ENCODE measurements at places on chromosomes 12 and 14.

DNA sequence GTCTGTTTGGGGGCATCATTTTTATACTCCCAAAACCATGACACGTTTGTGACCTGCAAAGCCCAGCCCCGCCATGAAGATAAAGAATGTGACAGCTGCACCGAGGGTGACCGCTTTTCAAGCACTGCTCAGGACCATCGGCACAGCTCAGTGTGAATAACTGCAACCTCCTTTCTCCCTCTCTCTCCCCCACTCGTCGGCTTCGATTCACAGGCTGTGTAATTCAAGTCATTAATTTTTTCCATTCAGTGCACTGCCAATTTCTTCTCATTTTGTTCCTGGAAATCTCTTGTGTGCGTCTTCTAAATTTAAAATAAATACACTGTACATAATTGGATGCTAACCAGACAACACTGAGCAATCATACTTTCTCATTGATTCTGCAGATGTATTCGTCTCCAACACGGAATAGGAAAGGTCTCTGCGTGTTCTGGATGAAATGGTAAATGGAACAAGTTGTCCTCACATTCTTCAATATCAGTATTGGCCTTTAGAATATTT is 260.8 kb downstream of the TTC8 start:
- no peak for DNase-seq

DNA sequence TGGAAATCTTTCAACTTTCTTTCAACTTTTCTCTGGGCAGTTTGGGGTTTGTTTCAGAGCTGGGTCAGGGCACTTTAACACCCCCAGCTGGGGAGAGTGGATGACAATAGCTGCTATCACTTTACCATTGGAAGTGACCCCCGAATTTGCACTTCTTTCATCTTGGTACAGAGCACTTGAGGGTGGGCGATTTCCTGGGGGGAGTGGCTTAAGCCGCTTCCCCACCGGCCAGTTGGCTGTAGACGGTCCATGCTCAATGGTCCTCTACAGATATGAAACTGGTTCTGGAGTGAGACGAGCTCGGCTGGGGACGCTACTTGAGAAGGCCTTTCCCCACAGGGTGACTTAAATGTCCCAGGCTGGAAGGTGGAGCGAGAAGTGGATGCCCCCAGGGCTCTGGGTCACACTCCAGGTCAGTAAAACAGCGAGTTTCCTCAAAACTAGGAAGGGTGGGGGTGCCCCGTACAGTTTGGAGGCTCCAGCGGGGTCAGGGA is at the start of gene VRTN:
VRTN (plus strand) TSS at position 231 of the 494 bp plus-strand sequence. CDS start 8,313 bp downstream, outside the sequence.
- DNase-seq = no peak

- DNase-seq = no peak
These were observed 7.9 kb downstream of the EMP1 start for GRCh38 chr12:13204428-13204827.

GRCh38 chr12:92088805-92089204 is 56.8 kb downstream of the BTG1 start:
- DNase-seq = no peak

DNA sequence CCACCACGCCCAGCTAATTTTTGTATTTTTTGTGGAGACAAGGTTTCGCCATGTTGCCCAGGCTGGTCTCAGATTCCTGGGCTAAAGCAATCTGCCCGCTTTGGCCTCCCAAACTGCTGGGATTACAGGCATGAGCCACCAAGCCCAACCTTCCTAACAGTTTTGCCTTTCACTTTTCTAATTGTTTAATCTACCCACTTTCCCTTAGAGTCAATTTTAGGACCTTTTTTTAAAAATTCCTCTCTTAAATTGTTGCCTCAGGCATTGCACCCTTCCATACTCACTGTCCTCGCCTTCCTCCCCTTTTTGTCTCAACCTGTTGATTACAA is 11.5 kb downstream of the ZFHX2 start:
- no peak for DNase-seq

GRCh38 chr14:52467515-52468266 is 84.6 kb downstream of the TXNDC16 start:
- DNase-seq = no peak

GRCh38 chr14:22839159-22839779 is 2.9 kb downstream of the MMP14 start:
- no peak for DNase-seq

DNA sequence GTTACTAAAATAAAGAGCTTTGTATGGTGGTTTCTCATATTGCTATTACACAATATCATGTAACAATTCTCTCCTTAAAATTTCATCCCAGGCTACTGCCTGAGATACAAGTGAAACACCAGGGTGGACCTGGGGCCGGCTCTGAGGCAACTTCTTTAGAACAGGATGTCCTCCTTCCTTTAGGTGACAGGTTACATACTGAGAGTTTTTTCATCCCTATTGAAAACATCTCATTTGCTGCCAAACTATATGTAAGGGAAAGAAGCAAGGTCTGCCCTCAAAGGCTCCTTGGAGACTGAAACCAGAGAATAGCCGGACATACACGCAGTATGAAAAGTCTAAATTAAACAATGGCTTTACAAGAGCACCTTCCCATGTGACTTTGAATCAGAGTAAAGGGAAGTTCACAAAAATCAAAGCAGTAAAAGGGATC is 139.9 kb downstream of the DUSP6 start:
- no peak for DNase-seq

- no peak for DNase-seq
These were observed 81.9 kb upstream of the TSPAN8 start for GRCh38 chr12:71239731-71240130.

Measured in stimulated activated CD4-positive, alpha-beta T cell treated with anti-CD3 and anti-CD28 coated beads, Interleukin-15, amount 100 ng/mL, for 1 hour (primary cell).